Posterior cingulate gyrus (tissue), 11 donors: ENCODE measurements at places on chromosomes 16 and 17.

- DNase-seq, result peak; percentile 90
Observed at GRCh38 chr17:8120520-8121406, 2.4 kb upstream of the ALOXE3 start.

- no peak for DNase-seq
Observed at GRCh38 chr17:80805032-80805751, 186.4 kb upstream of the CHMP6 start.

GRCh38 chr16:24291932-24292331 is 35.8 kb downstream of the CACNG3 start:
- no peak for DNase-seq

- DNase-seq, result no peak
Observed at GRCh38 chr17:81499601-81499970, 13.0 kb downstream of the ACTG1 start.

DNA sequence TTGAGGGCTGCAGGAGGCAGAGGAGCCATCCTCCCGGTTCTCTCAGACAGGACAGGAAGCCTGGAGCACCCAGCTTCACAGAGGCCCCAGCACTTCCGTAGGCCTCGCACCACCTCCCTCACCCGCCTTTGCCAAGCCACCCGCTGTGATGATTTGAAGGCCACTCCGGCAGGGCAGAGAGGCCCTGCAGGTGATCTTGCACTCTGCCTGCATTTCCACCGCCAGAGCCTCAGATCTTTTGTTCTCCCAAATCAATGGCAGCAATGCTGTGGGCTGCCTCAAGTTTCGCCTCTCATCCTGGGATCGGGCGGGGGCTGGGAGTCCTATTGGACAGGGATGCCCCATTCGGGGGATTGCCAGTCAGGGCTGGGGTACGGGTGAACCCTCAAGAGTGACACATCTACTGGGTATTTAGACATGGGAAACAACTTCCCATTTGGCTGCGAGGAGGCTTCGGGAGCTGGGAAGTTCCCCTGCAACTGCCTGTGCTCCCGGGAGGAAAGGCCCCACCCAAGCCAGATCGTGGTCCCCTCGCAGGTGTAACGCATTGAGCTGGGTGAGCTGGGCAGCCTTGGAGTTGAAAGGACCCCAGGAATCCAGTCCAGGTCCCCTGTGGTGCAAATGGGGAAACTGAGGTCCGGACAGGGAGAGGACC is 34.8 kb upstream of the PEMT start:
- no peak for DNase-seq

DNA sequence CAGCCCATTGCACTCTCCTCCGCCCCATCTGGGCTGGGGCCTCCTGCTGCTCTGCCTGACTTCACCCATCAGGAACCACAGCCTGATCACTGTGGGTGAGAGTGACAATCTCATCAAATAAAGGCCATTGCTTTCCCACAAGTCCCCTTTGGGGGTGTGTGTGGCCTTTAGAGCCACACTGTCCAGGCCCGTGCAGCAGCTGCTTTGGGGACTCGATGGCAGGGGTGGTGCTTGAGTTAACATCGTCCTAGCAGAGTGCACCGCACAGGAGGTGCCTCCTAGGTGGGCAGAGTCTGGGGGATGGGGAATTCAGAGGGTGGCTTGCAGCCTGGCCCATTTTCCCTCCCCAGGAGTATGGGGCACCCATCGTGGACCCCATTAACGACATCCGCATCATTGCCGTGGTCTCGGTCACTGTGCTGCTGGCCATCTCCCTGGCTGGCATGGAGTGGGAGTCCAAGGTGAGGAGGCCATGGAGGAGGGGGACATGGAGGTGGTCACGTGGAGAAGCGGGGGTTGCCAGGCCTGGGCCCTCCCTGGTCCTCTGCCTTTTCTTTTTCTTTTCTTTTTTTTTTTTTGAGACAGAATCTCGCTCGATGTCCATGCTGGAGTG is 5.4 kb downstream of the SLC12A3 start:
- DNase-seq, result no peak

GRCh38 chr17:13004336-13004735 is 13.5 kb downstream of the ELAC2 start:
- no peak for DNase-seq

- DNase-seq, result no peak
Observed at GRCh38 chr17:73911726-73912372, 267.6 kb upstream of the SDK2 start.
